ENCODE measurements at places on chromosomes 7 and 10.

- no peak for DNase-seq
Observed at GRCh38 chr7:47191876-47192291, 390.0 kb downstream of the TNS3 start.

DNA sequence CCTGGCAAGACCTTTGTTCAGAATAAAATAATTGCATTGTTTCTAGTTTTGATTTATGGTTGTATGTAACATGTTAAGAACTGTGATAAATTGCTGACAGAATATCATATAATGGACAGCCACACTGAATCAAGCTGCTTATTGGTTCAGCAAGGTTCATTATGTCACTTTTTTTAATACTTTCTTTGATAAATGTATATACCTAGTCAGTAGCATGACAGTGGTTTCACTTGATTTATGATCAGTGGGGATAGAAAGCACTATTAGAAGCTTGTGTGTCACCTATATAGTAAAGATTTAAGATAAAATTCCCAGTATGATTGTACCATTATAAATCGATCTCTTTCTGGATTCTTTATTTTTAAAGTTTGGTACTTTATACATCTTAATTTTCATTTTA lies 4.5 kb downstream of the BUB3 start:
- no peak for DNase-seq

DNA sequence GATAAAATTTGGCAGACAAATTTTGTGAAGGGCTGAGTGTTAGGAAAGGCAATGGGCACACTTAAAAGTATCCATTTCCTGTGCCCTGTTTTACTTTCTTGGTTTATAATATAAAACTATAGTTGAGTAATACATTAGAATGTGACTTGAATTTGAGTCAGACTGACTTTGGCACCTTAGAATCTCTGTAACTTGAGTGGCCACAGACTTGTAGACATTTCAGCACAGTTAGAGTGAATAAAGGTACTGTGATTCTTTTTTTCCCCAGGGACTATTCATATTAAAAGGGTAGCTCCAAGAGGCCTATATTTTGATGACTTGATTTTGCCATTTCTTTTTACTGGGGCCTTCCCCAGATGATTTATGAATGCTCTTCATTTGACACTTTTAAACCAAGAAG lies 22.4 kb downstream of the GBF1 start:
- no peak for DNase-seq

GRCh38 chr7:129370812-129371211 lies 63.4 kb upstream of the STRIP2 start:
- DNase-seq, result no peak

GRCh38 chr7:34842782-34843181 lies 184.8 kb downstream of the NPSR1 start:
- DNase-seq, result no peak

DNA sequence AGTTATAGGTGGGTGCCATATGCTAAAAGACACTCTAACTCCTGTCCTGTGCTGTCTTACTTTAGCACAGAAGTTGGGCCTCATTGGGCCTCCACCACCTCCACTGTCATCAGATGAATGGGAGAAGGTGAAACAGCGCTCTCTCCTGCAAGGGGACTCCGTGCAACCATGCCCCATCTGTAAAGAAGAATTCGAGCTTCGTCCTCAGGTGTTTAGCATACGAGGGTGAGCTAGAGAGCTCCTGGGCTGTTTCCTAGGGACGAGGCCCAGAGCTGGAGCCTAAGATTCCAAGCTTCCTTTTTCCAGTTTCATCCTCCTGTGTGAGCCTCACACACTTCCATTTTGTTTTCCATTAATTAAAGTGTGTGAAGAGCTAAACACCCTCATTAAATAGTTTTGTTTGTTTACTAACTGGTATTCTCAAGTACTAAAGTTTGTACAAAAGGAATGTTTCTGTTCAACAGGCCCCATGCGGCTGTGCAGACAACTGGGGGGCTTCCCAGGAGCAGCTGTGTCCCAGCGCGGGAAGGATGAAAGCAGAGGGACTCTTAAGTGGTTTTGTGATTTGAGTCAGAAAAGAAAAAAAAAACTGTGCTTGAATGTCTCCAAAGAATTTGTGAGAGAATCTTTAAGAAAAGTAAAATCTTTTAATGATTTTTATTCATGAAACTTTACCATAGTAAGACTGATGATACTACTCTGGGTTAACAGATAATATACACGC lies 14.1 kb downstream of the RNF32 start:
- DNase-seq, result no peak

DNA sequence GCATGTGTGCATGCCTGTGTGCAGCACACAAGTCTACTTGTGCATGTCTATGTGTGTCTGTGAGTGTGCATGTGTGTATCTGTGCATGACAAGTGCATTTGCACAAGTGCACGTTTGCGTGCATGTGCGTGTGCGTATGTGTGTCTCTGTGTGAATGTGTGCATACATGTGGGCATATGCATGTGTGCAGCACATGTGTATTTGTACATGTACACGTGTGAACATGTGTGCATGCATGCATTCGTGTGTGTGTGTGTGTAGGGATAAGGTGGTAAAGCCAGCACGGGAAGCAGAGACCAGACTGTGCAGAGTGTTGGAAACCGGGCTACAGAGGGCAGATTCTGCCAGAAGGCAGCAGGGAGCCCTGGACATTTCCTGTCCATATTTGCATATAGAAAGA lies 35.9 kb upstream of the GNA12 start:
- no peak for DNase-seq

GRCh38 chr10:78657163-78657861 lies 411.5 kb upstream of the ZMIZ1 start:
- DNase-seq, result peak; percentile 33

- DNase-seq, result no peak
Observed at GRCh38 chr7:32066441-32066840, 3.8 kb downstream of the PDE1C start.

- DNase-seq, result no peak
Observed at GRCh38 chr7:23672033-23672432, 8.0 kb upstream of the FAM221A start.

GRCh38 chr7:42074076-42074475 lies 162.9 kb downstream of the GLI3 start:
- no peak for DNase-seq

DNA sequence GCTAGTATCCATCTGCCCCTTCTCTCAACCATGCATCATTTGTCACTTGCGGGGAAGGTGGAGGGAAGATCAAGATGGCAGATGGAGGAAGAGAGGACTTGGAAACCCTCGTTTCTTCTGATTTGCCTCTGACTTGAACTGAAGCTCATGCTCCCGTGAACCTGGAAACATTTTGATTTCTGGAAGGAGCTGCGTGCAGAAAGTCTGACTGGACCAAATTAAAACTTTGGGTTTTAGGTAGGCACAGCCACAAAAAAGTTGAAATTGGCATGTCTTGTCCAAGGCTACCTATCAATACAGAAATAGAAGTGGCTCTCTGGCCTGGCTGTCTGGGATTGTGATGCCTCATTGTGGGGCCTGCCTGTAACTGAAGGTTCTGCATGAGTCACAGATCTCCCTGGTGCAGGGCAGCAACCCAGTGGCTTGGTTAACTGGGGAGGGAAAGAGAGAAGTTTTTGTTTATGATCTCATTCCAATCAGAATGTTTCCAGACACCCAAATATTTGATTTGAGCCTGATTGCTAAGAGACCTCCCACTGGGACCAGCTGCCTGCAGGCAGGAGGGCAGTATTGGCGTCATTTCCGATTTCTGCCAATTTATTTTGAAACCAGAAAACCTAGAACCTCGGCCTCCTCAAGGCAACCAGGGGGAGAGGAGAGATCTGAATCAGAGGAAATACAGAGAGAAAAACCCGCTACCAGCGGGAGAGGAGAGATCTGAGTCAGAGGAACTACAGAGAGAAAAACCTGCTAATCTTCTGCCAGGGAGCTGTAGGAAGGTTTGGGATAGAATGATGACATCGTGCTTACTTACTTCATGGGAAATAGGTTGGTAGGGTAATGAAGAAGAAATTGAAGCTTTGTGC lies 363.6 kb downstream of the ANKRD30A start:
- no peak for DNase-seq

GRCh38 chr10:26780106-26780792 lies 80.5 kb downstream of the ABI1 start:
- DNase-seq, result no peak

DNA sequence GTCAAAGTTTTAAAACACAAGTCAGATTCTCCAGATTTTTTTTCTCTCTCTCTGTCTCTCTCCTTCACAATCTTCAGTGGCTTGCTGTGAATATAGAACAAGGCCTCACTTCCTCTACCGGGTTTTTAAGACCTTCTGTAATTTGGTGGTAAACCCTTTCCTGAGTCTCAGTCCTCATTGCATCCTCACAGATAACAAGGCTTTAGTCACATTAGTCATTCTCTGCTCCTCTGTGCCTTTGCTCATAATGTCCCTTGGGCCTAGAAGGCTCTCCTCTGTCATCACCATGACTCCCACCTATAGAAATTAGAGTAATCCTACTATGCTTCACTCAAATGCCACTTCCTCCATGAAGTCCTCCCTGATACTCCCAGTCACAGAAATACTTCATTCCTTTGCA lies 172.7 kb upstream of the HPS1 start:
- no peak for DNase-seq

DNA sequence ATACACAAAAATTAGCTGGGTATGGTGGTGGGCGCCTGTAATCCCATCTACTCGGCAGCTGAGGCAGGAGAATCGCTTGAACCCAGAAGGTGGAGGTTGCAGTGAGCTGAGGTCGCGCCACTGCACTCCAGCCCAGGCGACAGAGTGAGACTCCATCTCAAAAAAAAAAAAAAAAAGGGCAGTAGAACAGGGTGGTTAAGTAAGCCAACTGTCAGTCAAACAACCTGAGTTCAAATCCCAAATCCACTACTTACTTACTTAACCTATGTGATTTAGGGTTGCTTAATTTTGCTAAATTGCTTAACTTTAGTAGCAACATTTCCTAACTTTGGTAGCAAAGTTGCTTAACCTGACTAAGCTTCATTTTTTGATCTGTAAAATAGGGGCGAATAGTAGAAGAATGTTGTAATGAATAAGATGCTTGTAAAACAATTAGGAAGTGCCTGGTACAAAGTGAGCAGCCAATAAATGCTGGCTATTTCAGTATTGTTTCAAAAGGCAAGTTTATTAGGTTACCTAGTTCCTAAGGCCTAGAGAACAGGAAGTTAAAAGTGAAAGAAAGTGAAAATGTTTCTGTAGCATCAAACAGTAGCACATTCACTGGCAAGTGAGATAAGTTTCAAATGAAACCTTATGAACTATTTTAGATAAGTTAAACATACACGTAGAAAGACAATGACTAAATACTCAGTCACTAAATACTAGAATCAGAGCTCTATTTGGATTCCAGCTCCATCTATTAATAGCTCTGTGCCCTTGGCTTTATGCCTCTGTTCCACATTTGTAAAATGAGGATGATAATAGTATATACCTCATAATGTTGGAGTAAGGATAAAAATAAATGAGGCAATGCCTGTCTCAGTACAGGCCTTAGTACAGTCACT lies 64.3 kb downstream of the HOXA1 start:
- no peak for DNase-seq

DNA sequence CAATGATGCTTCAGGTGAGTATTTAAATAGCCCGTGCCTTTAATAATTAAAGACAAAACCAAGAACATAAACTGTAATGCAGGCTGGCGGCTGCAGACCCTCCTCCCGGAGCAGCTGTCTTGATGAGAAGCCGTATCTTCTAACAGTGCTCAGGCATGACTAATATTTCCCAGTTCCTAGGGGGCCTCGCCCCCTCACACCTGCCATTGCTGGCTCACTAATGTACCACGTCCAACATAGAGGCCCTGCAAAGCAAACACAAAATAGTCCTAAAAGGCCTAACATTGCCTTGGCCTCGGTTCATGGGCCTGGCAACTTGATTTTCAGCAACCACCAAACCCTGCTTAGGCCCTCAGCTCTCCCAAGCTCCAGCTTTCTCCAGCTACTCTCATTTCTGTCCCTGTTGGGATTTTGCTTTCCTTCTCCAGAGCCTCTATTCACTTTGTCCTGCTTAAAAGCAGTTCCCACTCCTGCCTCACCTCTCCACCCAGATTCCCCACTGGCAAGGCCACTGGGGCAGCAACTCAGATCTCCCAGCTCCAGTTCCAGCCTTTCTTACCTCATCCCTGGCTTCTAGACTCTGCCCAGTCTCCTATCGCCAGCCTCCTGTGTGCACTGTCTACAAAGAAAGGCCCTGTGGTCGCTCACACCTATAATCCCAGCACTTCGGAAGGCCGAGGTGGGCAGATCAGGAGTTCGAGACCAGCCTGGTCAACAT lies 16.2 kb downstream of the SORBS1 start:
- no peak for DNase-seq

GRCh38 chr7:46210467-46210866 lies 289.4 kb upstream of the IGFBP3 start:
- no peak for DNase-seq

Measured in NCI-H1436 treated with DMSO at 0.1 percent for 48 hours (cell line).